ENCODE measurements at places on chromosomes 6 and 20. TPM values are rescaled to one million over a fixed set of nuclear protein-coding genes. Genes with fewer than 3 reads are reported as not detected.

DNA sequence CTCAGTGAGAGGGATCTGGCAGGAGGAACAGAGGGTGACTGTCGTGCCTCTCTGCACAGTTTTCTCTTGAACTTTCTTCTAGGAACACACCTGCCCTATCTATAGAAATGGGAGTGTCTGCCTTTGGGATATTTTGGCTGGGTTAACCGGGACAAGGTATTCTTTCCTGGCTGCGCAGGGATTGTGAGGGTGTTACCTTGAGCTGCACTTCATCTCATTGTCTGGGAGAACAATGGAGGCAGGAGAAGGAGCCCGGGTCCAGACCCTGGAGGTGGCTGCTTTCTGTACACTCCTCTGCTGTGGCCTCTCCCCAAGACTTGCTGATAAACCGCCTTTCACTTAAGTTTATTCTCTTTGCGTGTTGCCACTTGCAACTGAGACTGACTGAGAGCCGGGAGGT, 192.8 kb downstream of the TBXT start:
- DNase-seq = no peak

DNA sequence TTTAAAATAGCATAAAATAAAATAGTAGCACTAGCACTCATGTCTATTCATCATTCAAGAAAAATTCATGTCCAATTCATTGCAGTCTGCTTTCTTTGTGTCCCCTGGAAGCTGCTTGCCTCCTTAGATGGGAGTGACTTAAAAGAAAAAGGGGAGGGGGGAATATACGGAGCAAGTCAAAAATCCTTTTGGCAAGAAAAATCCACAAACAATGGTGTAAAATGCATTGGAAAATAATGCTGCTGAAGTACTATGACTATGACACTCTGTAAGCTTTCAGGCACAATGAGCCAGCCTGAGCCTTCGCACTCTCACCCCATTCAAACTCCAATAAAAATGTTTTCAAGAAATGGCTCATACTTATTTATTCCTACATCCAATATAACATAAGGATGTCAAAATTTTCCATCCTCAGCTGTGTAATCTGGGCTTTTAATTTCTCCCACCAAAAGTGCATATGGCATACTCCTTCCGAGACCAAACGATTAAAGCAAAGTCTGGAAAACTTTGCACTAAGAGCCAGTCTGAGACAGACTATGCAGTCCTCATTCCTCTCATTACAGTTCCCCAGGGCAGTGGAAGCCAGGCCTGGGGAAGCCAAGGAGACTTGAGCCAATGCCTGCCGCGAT, 790 bp downstream of the NEDD9 start:
- DNase-seq = peak; percentile 77

Gene RAD21L1
- total RNA-seq = 0.98 TPM

Gene SPDEF
- 0.20 TPM for total RNA-seq

- DNase-seq = peak; percentile 67
These were observed 22.4 kb downstream of the OR2B2 start for GRCh38 chr6:27889628-27890444.

Gene CLPSL2
- total RNA-seq = not detected

DNA sequence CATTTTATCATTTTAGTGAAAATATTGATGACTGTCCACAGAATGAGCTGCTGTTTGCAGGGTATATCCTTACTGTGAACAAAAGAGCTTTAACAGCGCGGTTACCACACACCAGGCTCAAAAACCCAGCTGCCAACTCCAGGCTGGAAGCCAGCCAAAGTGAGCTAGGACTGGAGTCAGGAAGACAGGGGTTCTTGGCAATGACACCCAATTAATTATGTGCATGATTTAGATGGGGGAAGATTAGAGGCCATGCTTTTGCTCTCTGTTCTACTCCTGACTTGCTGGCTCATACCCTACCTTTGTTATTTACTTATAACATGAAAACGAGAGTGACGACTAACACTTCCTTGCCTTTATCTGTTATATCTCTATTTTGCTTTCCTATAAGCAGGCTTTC, 128.9 kb upstream of the SHLD1 start:
- peak; percentile 83 for DNase-seq

- DNase-seq = no peak
These were observed 22.7 kb downstream of the COL11A2 start for GRCh38 chr6:33169291-33170175.

Gene HLA-C
- total RNA-seq = 1,008 TPM

DNA sequence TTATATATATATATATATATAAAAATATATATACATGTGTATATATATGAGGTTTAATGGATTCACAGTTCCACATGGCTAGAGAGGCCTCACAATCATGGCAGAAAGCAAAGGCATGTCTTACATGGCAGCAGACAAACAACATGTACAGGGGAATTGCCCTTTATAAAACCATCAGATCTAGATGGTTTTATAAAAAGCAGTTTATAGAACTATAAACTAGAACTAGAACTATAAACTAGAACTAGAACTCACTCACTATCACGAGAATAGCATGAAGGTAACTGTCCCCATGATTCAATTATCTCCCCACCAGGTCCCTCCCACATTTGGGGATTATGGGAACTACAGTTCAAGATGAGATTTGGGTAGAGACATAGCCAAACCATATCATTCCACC, 56.8 kb downstream of the PDSS2 start:
- no peak for DNase-seq

- no peak for DNase-seq
These were observed 211.0 kb downstream of the WDR27 start for GRCh38 chr6:169490830-169491229.

- DNase-seq = no peak
These were observed 111.7 kb downstream of the TRERF1 start for GRCh38 chr6:42339991-42340401.

DNA sequence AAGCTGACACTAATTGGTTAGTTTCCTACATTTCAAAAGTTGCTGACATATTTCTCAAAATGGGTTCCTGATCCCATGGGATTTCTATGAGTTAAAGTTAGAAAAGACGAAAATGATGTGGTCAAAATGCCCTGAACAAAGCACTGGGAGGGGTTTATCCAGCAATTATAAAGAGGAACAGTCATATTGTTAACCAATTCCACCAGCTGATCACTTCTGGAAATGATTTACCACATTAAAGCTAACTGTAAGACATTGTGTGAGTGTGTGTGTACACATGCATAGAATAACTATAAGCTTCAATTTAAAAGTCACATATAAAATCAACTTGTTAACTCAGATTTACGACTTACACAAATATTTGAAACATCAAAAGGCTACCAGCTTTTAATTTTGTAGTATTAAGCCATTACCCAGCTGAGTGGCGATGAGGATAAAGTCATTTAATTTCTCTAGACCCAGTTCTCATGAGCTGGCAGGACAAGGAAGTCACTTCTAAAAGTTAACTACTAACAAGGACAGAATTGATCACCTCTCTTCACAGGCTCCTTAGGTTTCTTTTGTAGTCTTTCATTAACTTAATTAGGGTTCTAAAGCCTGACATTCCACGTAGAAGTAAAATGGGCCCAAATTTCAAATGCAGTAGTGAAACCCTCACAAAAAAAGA, 40.4 kb downstream of the MAN1A1 start:
- DNase-seq = no peak

Gene SLC44A4
- total RNA-seq = 1.5 TPM

Gene MYBL2
- 53.1 TPM for total RNA-seq

DNA sequence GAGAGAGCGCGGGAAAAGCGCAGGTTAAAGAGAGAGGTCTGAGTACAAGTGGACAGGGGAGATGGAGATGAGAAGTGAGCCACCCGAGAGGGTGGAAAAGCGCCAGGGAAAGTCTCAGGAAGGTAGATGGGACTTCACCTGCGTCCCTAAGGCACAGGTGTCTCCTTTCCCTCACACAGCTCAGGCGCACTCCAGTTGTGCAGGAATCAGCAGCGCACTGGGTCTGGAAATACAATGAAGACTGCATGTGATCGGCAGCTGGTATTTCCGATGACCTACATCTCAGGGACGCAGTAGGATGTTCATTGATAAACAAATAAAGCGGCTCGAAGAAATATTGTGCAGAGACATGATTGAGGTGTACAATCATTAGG, 432 bp upstream of the KHDRBS2 start:
- no peak for DNase-seq

Gene TASP1
- 8.7 TPM for total RNA-seq

Gene TAGAP
- not detected for total RNA-seq

Gene LRRN4
- total RNA-seq = not detected

Gene GSTA2
- not detected for total RNA-seq

- DNase-seq = peak; percentile 96
These were observed 73.4 kb downstream of the PRDM1 start for GRCh38 chr6:106159531-106159940.

Gene LY6G6D
- total RNA-seq = not detected

DNA sequence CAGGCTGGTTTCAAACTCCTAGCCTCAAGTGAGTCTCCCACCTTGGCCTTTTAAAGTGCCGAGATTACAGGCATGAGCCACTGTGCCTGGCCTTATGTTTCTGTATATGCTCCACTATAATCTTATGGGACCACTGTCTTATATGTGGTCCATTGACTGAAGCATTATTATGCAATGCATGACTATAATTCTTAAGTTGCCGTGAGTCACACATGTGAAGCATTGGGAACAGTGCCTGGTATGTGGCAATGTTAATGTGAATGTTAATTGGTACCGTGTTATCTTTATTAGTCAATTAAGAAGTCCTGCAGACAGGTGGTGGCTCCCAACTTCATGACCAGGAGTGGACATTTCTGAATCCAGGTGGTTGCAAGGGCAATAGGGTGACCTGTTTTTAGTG, 14.7 kb upstream of the ASXL1 start:
- peak; percentile 78 for DNase-seq

- DNase-seq = peak; percentile 30
These were observed 8.5 kb downstream of the RBM38 start for GRCh38 chr20:57399587-57400155.

DNA sequence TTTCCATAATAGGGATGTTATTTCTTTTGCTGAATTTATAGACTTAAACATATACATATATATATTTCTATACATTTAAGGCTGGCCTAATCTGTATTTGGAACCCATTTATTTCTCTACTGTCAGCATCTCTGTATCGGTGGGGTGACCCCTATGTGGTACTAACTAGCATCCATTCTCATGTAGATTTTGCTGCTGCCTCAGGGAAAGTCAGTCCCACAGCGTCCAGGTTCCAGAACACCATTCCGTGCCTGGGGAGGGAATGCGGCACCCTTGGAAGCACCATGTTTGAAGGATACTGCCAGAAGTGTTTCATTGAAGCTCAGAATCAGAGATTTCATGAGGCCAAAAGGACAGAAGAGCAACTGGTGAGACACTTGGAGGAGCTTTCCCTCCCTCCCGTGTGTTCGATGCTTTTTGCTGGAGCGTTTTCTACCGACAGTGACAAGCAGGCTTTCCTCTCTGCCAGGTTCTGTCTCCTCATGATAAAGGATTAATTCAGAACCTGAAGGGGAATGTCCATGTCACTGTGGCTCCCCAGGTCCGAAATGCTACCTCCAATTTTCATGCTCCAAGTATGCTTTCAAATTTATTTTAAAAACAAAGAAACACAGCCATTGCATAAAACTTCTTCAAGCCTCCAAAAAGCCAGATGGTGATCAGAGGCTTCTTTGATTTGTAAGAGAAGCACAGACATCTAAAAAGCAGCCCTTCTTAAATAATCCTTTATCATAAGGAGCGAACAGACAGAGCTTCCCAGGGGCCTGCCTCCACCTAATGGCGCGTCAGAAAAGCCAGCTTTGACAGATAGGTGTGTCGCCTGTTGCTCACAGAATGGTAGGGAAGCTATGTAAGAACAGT, 13.1 kb downstream of the TNFAIP3 start:
- no peak for DNase-seq

- peak; percentile 84 for DNase-seq
These were observed 81.4 kb downstream of the WDR27 start for GRCh38 chr6:169620171-169621130.

Gene TMEM14C
- total RNA-seq = 238 TPM

DNA sequence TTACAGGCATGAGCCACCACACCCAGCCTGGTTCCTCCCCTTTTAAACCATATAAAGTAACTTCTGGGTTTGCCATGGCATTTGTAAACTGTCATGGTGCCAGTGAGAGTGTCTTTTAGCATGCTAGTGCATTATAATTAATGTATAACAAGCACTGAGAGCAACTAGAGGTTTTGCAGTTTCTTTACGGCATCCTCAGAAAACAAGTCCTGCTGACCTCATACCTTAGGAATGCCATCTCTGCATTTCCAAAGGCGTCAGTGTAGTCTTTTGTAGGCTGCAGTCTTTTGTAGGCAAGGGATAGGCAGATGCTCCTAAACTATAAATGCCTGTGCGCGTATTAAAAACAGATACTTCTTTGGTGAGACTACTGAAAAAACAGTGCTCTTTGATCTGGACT, 75.0 kb upstream of the EZR start:
- DNase-seq = peak; percentile 73

- peak; percentile 29 for DNase-seq
These were observed 213.3 kb upstream of the SSTR4 start for GRCh38 chr20:22821796-22822195.

Gene GPSM3
- total RNA-seq = 4.1 TPM
